Lung (tissue), 17 donors: ENCODE measurements at places on chromosomes 16 and 17. TPM values are rescaled to one million over a fixed set of nuclear protein-coding genes. Genes with fewer than 3 reads are reported as not detected.

Gene KCNJ12
- total RNA-seq = 6.6 TPM

Gene HELZ
- 49.6 TPM for total RNA-seq

- no peaks in the 10 kb centered on the region for H3K27me3 ChIP-seq
- no peak for DNase-seq
- peaks cover 6% of the 10 kb centered on the region for H3K4me1 ChIP-seq
- no peak overlapping the region for H3K27ac ChIP-seq
These were observed 55.5 kb downstream of the SEC14L1 start for GRCh38 chr17:77196251-77196650.

GRCh38 chr16:47565454-47565853 lies 104.3 kb downstream of the PHKB start:
- H3K36me3 ChIP-seq = no peaks in the 10 kb centered on the region
- DNase-seq = peak; percentile 5
- no peaks in the 10 kb centered on the region for H3K4me1 ChIP-seq
- no peak overlapping the region for H3K4me3 ChIP-seq

- no peak for DNase-seq
- H3K4me1 ChIP-seq = no peaks in the 10 kb centered on the region
- no peak overlapping the region for H3K27ac ChIP-seq
- H3K36me3 ChIP-seq = no peaks in the 10 kb centered on the region
These were observed 16.6 kb downstream of the KRT9 start for GRCh38 chr17:41555105-41555887.

Gene TMEM106A
- total RNA-seq = 4.3 TPM

- H3K27me3 ChIP-seq = no peaks in the 10 kb centered on the region
- H3K4me3 ChIP-seq = no peak overlapping the region
- DNase-seq = peak; percentile 72
- H3K36me3 ChIP-seq = no peaks in the 10 kb centered on the region
These were observed 88.7 kb downstream of the HS3ST3A1 start for GRCh38 chr17:13513039-13513405.

Gene SCNN1B
- 58.7 TPM for total RNA-seq

Gene TNFRSF12A
- 107 TPM for total RNA-seq

Gene ANKFN1
- total RNA-seq = 6.2 TPM

- no peak overlapping the region for H3K4me3 ChIP-seq
- H3K27ac ChIP-seq = no peak overlapping the region
These were observed 12.1 kb upstream of the CBFB start for GRCh38 chr16:67016681-67017420.
